ENCODE measurements at places on chromosomes 2 and 18.

- DNase-seq, result no peak
Observed at GRCh38 chr2:171878481-171878993, 15.5 kb downstream of the SLC25A12 start.

DNA sequence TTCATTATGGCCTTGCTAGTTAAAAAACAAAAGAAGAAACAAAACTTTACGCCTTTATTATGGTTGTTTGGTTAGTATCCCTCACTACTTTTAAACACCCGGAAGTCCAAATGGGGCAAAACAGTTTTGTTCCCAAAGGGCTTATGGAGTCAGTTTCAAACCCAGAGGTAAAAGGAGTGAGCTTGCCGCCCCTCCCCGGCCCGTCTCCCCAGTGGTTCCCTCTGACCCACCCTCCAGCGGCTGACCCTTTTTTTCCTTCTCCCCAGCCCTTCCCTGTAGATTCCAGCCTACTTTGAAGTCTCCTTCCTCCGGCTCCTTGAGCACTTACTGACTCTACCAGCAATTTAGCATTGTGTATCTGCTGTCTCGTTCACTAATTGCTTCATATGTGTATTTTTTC lies 209.2 kb downstream of the ICOS start:
- no peak for DNase-seq

- no peak for DNase-seq
Observed at GRCh38 chr18:72584787-72585186, 40.6 kb upstream of the CBLN2 start.

- DNase-seq, result no peak
Observed at GRCh38 chr18:9726936-9727335, 18.8 kb downstream of the RAB31 start.

- no peak for DNase-seq
Observed at GRCh38 chr2:110946902-110947301, 173.8 kb upstream of the BCL2L11 start.

- no peak for DNase-seq
Observed at GRCh38 chr2:27021253-27022049, 11.3 kb upstream of the TMEM214 start.

GRCh38 chr2:31433541-31433940 lies 19.0 kb upstream of the XDH start:
- no peak for DNase-seq

- DNase-seq, result no peak
Observed at GRCh38 chr18:5969989-5970403, 74.7 kb upstream of the TMEM200C start.

DNA sequence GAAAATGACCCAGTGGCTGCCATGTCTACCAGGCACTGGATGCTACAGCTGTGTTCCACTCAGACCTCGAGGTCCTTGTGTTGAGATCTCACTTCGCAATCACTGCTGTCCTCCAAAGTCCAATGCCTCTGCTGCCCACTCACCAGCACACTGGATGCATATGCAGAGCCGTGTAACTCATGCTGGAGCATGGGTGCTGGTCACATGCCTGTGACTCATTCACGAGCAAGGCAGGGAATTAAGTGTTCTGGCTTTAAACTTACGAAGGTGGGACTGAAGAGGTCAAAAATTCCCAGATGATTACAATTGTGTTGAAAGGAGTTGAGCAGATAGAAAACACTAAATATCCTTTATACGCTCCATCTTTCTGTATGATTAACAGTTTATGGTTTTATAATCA lies 417.5 kb downstream of the NUP35 start:
- DNase-seq, result no peak

DNA sequence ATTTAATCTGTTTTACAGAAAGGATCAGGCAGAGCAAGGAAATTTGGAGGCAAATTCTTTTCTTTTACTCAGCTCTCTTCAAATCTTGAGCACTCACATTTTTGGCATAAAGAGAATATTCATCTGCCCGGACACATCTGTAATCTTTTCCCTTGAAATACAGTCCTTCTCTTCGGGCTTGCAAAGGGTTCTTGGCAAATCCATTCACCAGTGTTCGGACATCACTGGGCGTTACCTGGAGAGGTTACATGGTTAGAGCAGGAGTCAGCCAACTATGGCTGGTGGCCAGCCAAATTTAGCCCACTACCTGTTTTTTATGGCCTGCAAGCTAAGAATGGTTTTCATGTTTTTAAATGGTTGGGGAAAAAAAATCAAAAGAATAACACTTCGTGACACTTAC lies 2.1 kb downstream of the PFN4 start:
- no peak for DNase-seq

GRCh38 chr18:36389811-36390581 lies 92.5 kb downstream of the FHOD3 start:
- DNase-seq, result no peak

- DNase-seq, result no peak
Observed at GRCh38 chr2:175880-176820, 87.7 kb downstream of the SH3YL1 start.

All from GM12864 (cell line).